ENCODE measurements at places on chromosomes 16 and 17. TPM values are rescaled to one million over a fixed set of nuclear protein-coding genes. Genes with fewer than 3 reads are reported as not detected.

GRCh38 chr16:71848622-71849021, 2.8 kb downstream of the ATXN1L start:
- DNase-seq: no peak

DNA sequence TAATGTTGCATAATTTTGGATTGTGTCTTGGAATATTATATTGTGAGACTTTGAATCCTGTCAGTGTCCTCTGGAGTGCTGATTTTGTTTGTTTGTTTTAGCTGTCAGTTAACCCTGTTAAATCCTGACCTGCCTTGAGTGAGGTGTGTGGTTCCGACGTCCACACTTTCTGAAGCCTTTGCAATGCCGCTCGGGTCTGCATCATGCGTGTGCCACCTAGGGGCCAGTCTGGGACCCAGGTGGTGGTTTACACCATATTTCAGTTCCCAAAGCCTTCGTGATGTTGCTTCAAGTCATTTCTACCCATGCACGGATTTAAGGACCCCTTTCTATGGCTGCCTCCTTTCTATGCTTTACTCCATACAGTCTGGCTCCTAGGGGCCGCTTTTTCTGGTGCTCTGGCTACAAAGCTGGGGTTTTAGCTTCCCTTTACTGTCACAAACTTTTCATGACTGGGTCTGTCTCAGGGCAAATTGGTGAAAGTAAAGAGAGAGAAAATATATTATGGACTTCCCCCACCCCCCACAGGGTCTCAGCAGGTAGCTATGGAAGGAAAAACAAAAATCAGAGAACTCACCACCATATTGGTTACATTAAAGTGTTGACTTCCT, 11.4 kb upstream of the OR4D1 start:
- DNase-seq: peak; percentile 63

PTX4 gene
- polyA plus RNA-seq: not detected

- DNase-seq: peak; percentile 12
Observed at GRCh38 chr17:8322061-8322460, 12.0 kb downstream of the ARHGEF15 start.

DNA sequence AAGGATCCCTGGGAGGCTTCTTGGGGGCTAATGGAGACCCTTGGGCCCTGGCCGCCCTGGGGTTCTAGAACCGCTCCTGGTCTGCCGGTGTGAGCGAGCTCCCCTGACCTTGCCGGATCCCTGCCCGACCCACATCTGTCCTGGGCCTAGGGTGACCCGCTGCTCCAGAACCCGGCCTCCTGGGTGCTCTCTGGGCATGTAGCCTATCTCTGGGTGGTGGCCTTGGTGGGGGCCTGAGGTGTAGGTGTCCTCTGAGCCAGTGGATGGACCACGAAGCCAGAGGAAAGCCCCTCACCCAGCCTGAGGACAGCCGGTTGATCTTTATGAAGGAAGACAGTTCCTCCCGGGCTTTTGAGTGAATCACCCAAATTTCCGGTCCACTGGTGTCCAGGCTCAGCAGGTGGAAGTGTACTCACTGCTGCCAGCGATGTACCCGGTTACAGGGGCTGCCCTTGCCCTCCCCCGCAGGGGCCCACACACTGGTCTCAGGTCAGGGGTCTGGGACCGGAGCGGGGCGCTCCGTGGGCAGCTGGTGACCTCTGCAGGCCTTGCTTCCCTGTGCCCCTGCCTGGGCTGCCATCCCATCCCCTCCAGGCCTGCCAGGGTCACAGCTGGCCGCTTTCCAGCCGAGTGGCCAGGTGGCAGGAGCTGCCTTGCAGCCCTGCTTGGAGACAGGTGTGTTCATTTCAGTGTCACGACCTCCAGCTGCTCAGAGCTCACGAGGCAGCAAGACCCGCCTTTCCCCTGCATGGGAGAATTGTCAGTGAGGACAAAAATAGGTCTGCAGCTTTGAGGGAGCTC, 10.5 kb upstream of the GSE1 start:
- no peak for DNase-seq

GRCh38 chr16:69767459-69768229, 5.5 kb downstream of the WWP2 start:
- no peak for DNase-seq

DNA sequence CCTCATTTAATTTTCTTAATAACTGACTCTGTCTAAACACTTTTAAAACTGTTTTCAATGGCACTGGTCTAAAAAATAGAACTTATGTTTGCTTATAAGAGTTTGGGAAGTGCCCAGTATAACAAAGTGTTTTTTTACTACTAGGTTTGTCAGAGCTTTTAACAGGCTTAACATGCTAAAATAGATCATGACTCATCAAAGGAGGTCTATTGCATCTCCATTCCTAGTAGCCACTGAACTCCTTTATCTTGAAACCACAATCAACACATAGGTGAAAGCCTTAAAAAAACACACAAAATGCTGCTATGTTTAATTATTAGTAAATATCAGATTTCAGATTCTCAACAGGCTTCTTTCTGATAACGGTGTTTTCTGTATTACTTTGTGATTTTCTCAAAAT, 196.4 kb upstream of the KIF2B start:
- no peak for DNase-seq

DNA sequence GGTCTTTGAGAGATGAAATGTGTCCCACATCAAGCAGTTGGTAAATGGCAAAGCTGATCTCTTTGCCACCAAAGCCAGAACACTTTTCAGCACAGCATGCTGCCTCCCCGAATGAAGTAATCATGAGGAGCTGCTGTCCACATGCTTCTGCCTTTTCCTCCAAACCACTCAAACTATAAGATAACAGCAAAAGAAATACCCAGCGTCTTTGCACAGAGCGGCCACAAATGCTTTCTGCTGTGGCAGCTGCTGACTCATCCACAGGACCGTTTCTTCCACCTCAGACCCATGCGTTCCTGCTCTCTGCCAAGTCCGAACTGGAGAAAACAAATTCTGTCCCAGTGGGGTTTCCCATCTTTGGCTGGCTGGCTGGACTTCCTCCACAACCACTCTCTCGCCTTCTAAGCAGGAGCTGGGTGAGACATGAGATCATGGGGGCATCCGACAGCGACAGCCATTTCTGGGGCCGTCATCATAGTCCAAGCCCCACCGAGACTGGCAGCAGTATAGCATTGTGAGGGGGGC, 27.1 kb downstream of the TBC1D3B start:
- no peak for DNase-seq

IKZF3 gene
- not detected for polyA plus RNA-seq

DNA sequence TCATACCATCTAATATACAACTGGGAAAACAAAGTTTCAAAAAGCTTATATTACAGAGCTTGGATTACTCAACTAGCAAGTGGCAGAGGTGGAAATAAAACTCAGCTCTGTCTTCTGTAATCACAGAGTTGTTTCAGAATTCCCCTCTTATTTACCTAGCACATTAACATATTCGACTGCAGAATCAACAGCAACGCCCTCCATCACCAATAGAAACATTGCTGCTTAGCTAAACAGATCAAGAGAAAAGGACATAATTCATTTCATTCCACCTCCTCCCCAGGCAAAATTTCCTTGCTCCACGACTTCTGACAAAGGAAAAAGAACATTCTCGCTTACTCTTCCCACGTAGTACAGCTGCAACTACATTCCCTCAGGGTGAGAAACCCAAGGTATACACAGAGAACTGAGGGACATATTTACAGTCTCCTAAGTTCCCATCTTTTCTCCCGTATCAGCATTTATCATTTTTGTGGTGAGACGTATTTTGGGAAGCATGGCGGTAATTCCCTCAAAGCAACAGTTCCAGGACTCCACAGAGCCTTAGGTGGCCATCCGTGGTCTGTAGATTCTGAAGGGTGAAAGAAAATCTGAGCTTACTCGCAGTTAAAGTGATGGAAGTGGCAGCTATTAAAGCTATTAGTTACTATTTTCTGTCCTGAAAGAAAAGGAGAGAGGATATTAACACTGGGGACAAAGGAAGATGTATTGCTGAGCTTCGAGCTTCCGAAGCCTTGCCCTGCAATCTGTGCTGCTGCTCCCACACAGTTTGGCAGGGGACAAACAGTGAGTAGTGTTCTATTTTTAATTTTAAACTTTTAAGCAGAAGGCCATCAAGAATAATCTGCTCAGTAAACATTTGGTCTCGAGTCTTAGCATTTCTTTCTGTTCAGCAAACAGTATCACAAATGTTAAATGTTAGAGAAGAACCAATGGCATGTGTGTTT, 1296.2 kb downstream of the CDH8 start:
- no peak for DNase-seq

KCNJ18 gene
- not detected for polyA plus RNA-seq

DNA sequence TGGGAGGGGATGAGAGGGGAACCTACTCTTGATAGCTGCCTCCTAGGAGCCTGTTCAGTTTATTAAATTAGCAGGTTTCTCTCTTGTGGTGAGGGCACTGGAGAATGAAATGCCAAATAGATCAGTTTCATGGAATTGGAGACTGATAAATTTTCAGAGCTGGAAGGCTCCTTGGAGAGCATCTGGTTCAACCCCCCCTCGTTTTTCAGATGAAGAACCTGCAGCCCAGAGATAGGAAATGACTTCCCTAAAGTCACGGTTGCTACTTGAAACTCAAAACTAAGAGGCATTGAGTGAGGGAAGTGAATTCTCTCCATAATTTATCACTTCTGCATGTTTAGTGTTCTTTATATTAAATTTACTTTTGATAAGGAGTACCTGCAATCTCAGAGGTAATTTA, 366.0 kb upstream of the CCL2 start:
- no peak for DNase-seq

PIMREG gene
- polyA plus RNA-seq: 19.6 TPM

KRT39 gene
- not detected for polyA plus RNA-seq

DNA sequence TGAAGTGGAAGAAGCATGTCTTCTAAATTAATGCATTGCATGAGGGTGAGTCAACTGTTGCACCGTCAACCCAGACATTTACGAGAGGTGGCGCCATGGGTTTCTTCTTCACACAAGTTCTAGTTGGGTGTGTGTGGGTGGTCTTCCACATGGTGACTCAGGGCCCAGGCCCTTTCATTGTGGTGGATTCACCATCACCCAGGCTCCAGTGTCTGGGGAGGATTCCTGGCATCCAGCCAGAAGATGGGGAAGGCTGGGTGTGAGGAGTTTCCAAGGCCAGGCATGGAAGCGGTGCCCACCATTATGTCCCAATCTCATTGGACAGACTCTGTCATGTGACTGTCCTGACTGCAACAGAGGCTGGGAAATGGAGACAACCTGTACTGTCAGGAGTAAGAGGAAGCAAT, 21.4 kb upstream of the JPH3 start:
- peak; percentile 56 for DNase-seq

DNA sequence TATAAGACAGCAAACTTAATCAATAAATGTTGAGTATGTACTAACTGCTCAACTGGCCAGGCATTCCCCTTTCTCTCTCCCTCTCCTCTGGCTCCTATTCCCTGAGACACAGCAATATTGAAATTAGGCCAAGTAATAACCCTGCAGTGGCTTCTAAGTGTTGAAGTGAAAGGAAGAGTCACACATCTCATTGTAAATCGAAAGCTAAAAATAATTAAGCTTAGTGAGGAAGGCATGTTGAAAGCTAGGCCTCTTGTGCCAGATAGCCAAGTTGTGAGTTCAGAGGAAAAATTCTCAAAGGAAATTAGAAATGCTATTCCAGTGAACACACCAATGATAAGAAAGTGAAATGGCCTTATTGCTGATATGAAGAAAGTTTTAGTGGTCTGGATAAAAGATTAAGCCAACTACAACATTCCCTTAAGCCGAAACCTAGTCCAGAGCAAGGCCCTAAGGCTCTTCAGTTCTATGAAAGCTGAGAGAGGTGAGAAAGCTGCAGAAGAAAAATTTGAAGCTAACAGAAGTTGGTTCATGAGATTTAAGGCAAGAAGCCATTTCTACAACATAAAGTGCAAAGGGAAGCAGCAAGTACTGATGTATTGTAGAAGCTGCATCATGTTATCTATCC, 35.4 kb upstream of the ABCC11 start:
- DNase-seq: no peak

ZNF205 gene
- 9.7 TPM for polyA plus RNA-seq

- peak; percentile 89 for DNase-seq
Observed at GRCh38 chr17:18258356-18259038, at the start of gene FLII. TSS of gene FLII (minus strand) at chr17:18258738. CDS start at chr17:18258690, 48 bp downstream.

HSD3B7 gene
- 12.9 TPM for polyA plus RNA-seq

DNA sequence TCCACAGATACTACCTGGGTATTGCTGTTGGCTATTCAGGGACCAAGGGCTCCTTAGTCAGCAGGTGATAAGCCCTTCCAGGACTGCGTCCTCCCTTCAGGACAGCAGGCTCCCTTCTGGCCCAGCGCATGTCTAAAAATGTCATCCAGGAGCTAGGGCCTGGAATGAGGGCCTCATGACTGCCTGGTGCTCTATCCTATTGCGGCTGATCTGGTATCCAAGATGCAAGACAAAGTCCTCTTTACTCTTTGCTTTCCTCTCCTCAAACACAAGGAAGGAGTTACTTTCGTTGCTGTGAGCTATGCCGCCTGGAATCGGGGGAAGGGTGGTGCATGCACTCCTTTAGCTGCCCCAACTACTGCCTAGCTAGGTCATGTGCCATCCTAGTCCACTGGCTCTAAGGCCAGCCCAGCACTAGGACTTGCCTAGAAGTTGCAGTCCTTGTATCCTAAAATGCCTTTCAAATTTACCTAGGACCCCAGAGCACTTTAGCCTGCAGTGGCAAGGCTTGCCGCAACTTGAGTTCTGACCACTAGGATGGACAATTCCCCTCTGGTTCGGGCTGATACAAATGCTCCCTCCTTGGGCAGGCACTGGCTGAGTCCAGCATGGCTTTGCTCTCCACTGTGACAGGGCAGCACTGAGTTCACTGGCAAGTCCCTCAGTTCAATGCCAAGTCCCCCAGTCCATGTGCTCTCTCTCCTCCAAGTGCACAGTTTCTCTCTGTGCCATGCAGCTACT, 10.1 kb upstream of the TMEM219 start:
- no peak for DNase-seq

GRCh38 chr17:17118399-17118798, 76.1 kb downstream of the MPRIP start:
- no peak for DNase-seq

DNA sequence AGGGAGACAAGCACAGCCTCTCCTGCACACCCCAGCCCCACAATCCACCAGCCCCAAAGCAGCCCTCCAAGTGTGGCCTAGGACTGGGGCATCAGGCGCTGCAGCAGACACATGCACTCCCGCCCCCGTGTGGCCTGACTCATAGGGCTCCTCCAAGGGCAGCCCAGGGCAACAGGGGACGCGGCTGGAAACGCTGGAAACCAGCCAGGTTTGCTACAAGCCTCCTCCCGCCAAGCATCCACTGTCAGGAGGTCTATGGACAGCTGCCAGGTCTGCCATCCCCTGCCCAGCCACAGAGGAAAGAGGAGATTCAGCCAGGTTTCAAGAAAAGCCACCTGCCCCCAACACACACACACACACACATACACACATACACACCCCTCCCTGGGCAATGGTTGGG, 25.8 kb downstream of the SRCIN1 start:
- peak; percentile 94 for DNase-seq

GRCh38 chr17:79573196-79573896, 37.5 kb downstream of the RBFOX3 start:
- no peak for DNase-seq

HOXB9 gene
- polyA plus RNA-seq: not detected

ZNF624 gene
- polyA plus RNA-seq: 0.92 TPM
